ENCODE measurements at places on chromosomes 3 and 15.

DNA sequence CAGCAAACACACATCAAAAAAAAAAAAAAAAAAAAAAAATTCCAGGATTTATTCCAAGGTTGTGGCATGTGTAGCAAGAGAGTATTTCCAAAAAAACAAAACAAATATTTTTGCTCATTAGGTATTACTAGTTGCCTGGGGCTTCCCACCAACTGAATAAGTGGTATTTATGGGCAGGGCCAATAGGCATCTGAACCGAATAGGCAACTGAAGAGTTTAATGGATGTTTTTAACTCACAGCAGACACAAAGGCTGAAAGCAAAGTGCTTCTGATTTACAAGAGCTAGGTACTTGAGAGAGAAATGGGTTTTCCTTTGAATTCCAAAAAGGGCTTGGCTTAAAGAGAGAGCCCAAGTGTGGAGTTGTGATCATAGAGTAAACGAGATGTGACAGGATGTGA lies 21.4 kb downstream of the EIF4E3 start:
- no peak for DNase-seq

DNA sequence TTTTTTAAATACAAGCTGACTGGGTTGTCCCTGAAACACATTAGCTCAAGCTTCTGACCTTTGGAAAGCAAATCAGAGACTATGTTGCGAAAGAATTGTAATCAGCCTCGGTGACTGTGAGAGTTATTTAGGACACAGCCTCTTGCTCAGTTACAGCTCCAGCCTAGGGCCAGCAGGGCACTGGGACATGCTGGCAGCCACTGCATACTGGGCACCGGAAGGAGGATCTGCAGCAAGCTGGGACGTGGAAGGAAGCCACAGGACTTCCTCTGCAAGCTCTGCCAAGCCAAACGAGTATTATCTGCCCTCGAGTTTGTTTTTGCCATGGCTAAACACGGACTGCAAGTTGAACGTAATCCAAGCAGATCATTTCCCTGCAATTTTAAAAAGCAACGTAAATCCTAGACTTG lies 24.4 kb upstream of the COPG1 start:
- no peak for DNase-seq

GRCh38 chr15:72992841-72993252 lies 59.4 kb upstream of the NEO1 start:
- no peak for DNase-seq

- no peak for DNase-seq
Measured at GRCh38 chr3:148971401-148972163, 19.8 kb upstream of the GYG1 start.

GRCh38 chr15:94070356-94071295 lies 160.7 kb upstream of the MCTP2 start:
- no peak for DNase-seq

DNA sequence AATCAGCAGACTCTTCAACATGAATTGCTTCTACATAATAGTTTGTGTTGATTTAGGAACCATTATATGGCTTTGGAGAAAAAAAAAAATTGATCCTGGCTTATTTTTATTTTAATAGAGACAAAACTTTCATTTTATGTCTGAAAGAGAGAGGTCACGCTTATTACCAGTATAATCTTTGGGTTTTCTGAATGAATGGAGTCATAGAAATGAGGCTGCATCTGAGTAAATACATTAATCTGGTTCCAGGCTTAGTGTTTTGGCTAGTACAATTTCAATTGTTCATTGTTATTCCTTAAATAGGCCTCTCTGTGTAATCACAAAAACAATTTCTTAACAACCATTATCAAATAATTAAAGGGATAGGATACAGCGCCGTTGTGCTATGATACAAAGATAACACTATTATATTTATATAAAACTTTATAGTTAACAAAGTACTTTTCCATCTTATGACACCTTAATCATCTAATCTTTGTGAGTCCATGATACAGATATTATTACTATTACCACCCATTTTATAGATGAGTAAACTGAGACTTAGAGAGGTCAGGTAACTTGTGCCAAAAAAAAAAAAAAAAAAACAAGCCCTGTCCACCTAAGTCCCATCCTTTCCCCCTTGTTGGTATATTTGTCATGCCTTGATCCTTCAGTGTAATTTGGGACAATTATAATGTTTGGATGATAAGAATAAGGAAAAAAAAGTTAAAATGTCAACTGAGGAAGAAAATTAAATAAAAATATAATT lies 41.8 kb upstream of the GOLM2 start:
- DNase-seq = no peak

GRCh38 chr3:138036572-138036971 lies 26.6 kb downstream of the CLDN18 start:
- no peak for DNase-seq

DNA sequence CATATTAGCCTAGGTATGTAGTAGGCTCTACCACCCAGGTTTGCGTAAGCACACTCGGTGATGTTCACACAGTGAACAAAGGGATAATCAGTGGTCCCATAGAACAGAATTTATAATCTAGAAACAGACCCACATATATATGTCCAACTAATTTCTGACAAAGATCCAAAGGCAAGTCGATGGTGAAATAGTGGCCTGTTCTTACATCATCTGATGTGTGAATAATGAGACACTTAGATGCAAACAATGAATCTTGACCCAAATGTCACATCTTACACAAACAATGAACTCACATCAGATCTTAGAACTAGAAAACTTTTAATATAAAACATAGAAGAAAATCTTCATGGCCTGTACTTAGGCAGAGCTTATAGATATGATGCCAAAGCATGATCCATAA lies 17.6 kb upstream of the TM2D3 start:
- DNase-seq = no peak
